ENCODE measurements at places on chromosomes 3 and 15.
A peak's percentile ranks its signal among the peaks of the same experiment; 100 is the strongest.

DNA sequence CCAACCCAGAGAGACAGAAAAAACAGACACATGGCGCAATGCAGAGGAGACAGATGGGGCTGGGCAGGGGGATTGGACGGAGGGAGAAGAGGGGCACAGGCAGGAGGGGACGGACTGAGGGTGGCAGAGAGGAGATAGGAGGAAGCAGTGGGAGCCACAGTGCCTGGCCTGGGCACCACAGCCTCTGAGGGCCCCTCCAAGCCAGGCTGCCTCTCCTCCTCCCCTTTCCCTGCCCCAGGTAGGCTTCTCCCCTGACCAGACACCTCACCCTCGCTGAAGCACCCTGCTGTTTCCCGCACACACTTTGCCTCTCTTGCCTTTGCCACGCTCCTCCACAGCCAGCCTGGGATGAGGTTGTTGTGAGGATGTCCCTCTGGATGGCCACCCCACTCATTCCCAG is 84.0 kb upstream of the PRR20G start:
- DNase-seq, result no peak

DNA sequence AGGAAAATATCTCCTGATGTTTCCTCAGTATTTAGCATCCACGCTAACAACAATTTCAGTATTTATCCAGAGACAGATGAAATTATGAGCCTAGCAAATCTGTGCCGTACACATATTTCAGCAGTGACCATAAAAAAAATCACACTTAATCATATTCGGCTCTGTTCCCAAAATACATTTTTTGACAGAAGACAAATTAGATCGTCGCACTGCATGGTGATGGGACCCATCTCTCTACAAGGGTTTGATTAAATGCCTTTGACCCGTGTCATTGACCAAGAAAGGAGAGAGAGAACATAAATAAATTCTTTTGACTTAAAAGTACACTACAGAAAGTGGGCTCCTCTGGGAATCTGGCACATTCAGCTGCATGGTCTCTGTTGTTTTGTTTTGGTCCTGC is 215.3 kb upstream of the SEMA6D start:
- no peak for DNase-seq

DNA sequence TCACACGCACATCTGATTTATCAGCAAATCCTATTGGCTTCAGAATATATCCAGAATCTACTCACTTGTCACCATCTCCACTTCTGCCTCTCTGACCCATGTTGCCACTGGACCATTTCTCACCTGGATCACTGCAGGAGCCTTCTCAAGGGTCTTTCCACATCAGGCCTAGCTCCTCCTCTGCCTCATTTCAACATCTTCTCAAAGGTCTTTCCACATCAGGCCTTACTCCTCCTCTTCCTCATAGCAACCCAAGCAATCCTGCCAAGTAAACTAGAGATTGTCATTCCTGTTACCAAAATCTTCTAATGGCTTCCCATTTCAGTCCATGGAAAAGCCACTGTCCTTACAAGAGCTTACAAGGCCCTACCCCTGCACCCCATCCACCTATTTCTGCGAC is 18.0 kb upstream of the DUT start:
- no peak for DNase-seq

- no peak for DNase-seq
These were observed 12.8 kb downstream of the GABRG3 start for GRCh38 chr15:26983822-26984221.

DNA sequence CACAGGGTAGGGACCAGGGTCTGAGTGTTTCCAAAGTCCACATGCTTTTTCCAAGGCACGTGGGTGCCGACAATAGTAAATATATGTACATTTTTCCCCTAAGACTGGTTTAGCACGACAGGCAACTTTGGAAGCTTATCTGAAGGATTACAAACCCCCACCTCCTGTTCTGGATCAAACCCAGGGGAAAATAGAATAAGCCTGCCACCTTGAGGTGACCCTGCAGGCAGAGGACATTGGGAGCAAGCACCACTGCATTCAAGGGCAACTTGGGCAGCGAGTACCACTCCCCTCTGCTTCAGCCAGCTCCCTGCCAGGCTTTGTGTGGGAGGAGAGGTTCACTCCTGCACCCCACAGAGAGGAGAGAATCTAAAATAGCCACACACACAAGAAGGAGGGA is 44.8 kb downstream of the KBTBD12 start:
- DNase-seq, result no peak

DNA sequence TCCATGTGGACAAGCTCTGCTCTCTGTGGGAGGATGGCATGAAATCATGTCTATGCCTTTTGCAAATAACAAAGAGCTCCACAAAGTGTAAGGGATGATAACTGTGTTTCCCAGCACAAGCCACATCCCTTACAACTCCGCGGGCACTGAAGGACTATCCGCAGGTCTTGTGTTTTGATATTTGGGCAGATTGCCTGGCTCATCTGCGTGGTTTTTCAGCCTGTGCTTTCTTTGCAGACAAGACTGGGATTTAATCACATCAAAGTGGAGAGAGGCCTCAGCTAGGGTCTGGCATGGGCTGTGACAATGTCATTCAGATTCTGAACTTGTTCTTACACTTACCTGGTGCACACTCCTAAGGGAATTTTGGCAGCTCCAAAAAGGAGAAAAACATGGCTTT is 30.2 kb upstream of the CA12 start:
- DNase-seq, result no peak

GRCh38 chr3:58586776-58587192 is 9.6 kb upstream of the FAM107A start:
- no peak for DNase-seq

GRCh38 chr3:190041333-190042041 is 79.2 kb downstream of the P3H2 start:
- DNase-seq, result no peak

- no peak for DNase-seq
These were observed 75.8 kb downstream of the CNTN3 start for GRCh38 chr3:74538669-74539068.

DNA sequence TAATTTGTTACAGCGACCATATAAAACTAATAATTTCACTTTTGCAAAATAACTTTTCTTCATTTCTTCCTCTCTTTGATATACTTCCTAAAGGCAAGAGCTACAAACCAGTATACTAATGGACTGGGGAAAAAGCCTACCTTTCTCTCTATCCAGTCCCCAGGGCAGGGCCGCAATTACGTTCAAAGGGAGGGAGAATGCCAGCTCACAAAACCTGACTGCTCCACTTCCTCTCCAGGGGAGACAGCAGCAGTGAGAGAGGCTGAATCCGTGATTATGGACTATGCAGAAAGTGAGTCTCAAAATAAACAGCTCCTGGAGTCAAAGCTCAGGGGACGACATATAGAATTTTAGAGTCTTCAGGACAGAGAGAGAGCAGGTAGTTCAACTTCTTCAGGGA is 126.9 kb upstream of the HES1 start:
- DNase-seq, result no peak

- no peak for DNase-seq
These were observed 155.8 kb upstream of the FRMD4B start for GRCh38 chr3:69541711-69542088.

GRCh38 chr3:101729586-101729985 is 5.2 kb downstream of the CEP97 start:
- DNase-seq, result no peak

- no peak for DNase-seq
These were observed at the start of gene PAQR5 for GRCh38 chr15:69298697-69299441. Gene PAQR5 (plus strand): TSS chr15:69298912. CDS start chr15:69360081, 61,169 bp downstream.

- peak; percentile 13 for DNase-seq
These were observed 620 bp upstream of the ANP32A start for GRCh38 chr15:68821190-68821840.

- no peak for DNase-seq
These were observed 16.3 kb downstream of the CSPG4 start for GRCh38 chr15:75696311-75696720.

DNA sequence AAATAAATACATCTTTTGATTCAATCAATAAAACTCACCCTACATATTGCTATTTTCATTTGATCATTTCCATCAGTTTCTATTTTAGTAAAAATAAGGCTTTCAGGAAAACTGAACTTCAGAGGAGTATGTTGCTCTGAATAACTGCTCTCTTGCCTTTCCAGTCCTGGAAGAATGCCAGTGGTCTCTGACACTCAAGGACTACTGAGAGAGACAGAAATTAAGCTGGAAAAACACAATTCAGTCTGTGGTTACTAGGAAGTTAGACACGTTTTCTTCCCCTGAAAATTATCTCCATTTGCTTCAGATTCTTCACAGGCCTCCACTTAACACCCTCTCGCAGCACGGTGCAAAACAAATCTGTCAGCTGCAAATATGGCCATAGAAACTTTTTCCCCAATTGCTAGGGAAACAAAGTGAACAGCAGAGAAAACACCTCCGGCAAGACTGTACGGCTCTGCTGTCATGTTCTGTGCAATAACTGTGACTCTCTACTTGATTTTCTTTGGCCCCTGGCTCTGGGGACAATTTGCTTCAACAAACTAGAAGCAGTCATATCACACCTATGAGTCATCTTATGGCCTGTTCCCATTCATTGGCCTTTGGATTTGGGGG is 353.0 kb downstream of the MAGI1 start:
- no peak for DNase-seq

DNA sequence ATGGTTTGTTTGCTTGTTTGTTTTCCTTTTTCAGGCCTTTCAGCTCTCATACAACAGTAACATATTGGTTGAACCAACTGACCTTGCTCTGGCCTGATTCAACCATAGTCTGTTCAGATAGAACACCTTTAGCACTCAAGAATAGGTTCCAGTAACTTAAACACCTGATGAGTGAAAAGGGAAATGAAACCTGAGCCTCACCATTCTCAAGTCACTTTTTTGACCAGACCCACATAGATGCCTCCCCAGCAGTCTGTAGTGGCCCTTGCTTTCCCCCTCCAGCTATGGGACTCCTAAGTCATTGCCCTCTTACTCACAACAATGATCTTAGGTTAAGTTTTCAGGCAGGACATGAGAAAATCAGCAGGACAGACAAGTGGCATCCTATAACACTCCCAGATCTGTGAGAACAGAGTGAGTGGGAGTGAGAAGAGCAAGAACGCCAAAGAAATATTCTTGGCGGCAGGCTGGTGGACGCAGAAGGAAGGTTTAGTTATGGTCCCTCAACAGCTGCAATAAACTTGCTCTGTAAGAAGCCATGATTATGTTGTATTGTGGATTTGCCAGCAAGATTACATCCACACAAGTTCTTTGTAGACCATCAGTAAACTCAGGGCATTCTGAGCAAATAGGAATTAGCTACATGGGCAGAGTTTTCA is 367.5 kb downstream of the MECOM start:
- no peak for DNase-seq

GRCh38 chr3:194380326-194380725 is 10.8 kb upstream of the LRRC15 start:
- DNase-seq, result no peak

DNA sequence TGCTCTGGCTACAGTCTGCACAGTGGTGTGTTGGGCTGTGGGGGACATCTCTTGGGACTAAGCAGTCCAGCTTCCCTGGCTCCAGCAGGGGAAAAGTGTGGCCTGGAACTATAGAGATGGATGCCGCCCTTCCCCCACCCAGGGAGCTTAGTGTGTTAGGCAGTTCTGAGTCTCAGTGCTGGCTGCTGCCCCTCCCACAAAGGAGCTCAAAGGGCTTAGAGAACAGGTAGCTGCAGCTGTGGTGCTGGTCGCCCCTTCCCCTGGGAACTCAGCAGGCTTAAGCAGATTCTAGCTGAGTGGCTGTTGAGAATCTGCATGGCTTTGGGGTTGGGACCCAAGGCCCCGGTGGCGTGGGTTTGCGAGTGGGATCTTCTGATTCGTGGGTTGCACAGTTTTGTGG is 190.8 kb downstream of the PDCD6IP start:
- DNase-seq, result no peak

- DNase-seq, result no peak
These were observed 108.5 kb downstream of the TNIK start for GRCh38 chr3:171351676-171352075.

DNA sequence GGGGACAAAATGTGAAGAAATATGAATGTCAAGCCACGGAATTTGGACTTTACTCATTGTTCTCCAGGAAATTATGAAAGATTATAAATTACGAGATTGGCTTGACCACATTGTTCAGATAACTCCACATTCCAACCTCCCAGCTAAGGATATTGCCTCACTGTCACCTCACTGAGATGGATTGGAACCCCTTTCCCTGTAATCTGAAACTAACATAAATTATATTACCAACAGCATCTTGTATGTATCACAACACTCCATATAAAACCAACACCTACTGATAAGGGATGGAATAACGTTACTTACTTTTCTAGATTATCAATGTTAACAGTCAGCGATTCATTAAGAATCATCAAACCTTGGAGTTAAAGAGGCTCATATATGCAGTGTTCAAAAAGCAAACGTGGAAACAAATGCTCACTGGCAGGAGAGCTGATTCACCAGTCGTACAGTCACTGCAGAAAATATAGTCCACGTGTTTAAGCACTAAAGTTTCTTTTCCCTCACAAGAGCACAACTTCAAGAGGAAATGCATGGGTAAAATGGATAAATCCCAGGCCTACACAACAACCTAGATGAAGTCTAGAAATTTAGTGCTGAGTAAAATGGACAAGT is 451.5 kb downstream of the FGF12 start:
- DNase-seq, result no peak

DNA sequence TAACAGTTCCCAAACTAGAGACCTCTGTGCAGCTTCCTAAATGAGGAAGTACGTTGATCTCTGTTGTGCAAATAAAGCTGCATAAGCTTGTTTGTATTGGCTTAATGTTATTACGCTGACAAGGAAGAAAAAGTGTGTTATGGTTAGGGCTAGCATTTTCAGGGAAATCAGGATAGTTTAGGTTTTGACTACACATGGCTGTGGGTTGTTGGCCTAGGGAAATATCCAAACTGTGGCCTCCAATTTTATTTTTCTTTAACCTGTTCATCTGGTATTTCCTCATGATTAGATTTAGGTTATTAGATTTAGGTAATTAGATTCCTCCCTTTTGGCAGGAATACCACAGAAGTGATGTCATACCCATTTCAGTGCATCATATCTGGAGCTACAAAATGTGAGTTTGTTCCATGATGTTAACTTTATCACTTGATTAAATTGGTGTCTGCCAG is 8.7 kb upstream of the MCCC1 start:
- no peak for DNase-seq

- DNase-seq, result peak; percentile 84
These were observed 111.0 kb upstream of the KLF13 start for GRCh38 chr15:31215490-31216214.

DNA sequence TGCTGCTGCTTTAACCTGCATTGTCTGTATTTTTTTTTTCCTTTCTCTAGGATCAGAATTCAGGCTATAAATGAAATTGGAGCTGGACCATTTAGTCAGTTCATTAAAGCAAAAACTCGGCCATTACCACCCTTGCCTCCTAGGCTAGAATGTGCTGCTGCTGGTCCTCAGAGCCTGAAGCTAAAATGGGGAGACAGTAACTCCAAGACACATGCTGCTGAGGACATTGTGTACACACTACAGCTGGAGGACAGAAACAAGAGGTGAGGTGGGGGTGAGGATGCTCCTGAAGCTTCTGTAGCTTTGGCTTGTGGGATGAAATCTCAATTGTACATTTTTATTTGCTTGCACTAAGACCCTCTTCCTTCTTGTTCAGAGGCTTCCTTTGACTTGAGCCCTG is 85.7 kb downstream of the GHSR start:
- DNase-seq, result no peak

GRCh38 chr3:119018690-119019463 is 15.8 kb downstream of the IGSF11 start:
- DNase-seq, result no peak

GRCh38 chr3:117104792-117105191 is 395.2 kb downstream of the TUSC7 start:
- DNase-seq, result no peak
